ENCODE measurements at places on chromosomes 7 and 10. TPM values are rescaled to one million over a fixed set of nuclear protein-coding genes. Genes with fewer than 3 reads are reported as not detected.

SLC26A3 gene
- 0.86 TPM for total RNA-seq

PNLIPRP1 gene
- 1.1 TPM for total RNA-seq

PAOX gene
- total RNA-seq = 6.4 TPM

ZNF33A gene
- 16.4 TPM for total RNA-seq

LRRC18 gene
- not detected for total RNA-seq

CUZD1 gene
- 1.3 TPM for total RNA-seq

HTRA1 gene
- 0.11 TPM for total RNA-seq

Measured in K562 (cell line).